ENCODE measurements at places on chromosomes 2 and 18.

GRCh38 chr2:237744613-237745249 lies 53.8 kb upstream of the RBM44 start:
- no peak for DNase-seq

GRCh38 chr18:10013621-10014543 lies 100.1 kb downstream of the VAPA start:
- no peak for DNase-seq

GRCh38 chr18:23938043-23938756 lies 76.4 kb upstream of the TTC39C start:
- DNase-seq: no peak

DNA sequence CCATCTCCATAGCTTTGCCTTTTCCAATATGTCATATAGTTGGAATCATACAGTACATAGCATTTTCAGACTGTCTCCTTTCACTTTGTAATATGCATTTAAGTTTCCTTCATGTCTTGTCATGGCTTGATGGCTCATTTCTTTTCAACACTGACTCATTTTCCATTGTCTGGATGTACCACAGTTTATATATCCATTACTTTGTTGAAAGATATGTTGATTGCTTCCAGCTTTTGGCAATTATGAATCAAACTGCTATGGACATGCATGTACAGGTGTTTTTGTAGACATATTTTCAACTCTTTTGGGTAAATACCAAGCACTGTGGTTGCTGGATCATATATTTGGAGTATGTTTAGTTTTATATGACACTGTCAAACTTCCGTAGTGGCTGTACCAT lies 26.3 kb downstream of the ACSL3 start:
- DNase-seq: no peak

GRCh38 chr18:24500217-24500616 lies 39.8 kb downstream of the HRH4 start:
- no peak for DNase-seq

- no peak for DNase-seq
Observed at GRCh38 chr2:75276093-75277029, 77.0 kb upstream of the TACR1 start.

DNA sequence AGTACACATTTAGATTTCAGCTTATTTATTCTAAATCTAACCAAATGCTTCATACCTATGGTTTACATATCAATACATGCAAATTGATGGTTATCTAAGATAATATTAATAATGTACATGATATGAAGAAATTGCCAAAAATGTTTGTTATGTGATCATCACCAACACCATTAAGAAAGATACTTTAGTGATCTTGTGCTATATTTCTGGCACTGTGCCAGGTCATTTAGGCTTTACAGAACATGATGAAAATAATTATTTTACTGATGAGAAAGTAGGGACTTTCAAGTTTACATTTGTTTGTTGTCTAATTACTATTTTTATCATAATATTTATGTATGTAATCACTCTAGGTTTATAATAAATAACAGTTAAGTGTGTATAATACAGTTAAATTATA lies 158.3 kb downstream of the GULP1 start:
- no peak for DNase-seq

DNA sequence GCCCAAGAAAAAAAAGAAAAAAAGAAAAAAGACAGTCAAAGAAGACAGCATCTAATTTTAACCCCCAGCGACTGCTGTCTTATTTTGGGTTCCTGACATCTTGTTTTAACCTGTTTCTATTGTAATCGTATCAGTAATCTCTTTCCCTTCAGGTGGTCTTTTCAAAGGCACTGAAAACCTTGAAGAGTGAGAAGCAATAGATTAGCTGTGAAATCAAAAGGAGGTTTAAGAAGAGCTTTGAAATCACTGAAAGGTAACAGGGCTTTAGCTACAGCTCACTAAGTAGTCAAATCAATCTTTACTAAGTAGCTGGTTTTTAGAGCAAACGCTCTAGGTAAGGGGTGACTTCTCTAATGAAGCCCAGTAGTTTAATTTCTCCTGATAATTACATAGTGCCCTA lies 5.4 kb upstream of the TANC1 start:
- DNase-seq: no peak

All from fibroblast of the conjunctiva (primary cell).